ENCODE measurements at places on chromosomes 3 and 15.

- no peak for DNase-seq
Observed at GRCh38 chr3:126473292-126474168, 2.2 kb downstream of the ZXDC start.

DNA sequence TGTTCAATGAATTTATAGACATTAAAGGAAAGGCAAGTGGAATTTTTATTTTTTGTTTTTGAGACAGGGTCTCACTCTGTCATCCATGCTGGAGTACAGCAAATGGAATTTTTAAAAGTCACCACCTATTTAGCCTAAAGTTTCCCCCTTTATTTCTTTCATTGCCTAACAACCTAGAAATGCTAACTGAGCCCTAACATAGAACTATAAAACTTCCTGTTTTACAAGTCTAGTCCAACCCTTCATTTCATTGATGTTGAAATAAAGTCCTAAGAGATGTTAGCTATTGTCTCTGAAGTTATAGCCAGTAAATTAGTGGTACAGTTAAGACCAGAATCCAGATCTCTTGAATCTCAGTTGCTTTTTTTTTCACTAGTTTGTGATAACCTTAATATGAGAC, 39.0 kb downstream of the MAPK6 start:
- DNase-seq = no peak

GRCh38 chr3:147462856-147463255, 53.7 kb downstream of the ZIC1 start:
- DNase-seq = no peak

- DNase-seq = no peak
Observed at GRCh38 chr3:37183375-37183831, 9.0 kb upstream of the LRRFIP2 start.

- no peak for DNase-seq
Observed at GRCh38 chr3:111666041-111666735, 71.0 kb upstream of the ZBED2 start.

DNA sequence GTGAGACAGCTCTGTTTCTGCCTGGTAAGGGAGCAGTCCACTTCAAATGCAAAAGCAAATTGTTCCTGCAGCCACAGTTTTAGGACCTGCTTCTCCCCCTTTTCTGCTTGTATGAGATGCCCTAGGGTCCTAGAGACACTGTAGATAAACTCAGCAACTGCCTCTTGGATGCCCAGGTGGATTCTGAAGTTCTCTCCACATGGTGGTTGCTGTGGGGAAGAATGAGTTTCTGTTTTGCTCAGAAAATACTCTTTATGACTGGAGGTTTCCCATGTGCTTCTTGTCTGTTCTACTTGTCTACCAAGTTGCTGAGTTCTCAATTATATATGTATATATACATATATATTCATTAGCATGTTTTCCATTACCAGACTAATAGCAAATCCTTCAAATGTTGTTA, 5.6 kb upstream of the ZNF80 start:
- no peak for DNase-seq

DNA sequence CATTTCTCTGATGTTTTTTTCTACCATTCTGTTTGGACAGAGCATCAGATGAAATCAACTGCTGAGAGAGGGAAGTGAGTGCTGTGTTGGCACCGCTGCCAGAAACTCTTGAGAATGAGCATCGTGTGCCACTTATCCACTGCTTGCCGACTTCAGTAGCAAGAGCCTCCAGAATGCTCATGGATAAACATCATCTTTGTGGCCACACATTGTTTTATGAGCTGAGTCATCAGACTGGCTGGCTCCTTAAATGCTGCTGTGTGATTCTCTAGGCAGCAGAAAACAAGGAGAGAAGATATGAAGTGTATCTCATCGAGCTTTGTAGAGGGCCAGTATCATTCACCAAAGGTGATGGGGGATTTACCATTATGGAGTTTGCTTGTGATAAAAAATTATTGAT, 3.4 kb upstream of the DOCK3 start:
- DNase-seq = no peak

- no peak for DNase-seq
Observed at GRCh38 chr15:87672309-87673288, 583.9 kb downstream of the NTRK3 start.

DNA sequence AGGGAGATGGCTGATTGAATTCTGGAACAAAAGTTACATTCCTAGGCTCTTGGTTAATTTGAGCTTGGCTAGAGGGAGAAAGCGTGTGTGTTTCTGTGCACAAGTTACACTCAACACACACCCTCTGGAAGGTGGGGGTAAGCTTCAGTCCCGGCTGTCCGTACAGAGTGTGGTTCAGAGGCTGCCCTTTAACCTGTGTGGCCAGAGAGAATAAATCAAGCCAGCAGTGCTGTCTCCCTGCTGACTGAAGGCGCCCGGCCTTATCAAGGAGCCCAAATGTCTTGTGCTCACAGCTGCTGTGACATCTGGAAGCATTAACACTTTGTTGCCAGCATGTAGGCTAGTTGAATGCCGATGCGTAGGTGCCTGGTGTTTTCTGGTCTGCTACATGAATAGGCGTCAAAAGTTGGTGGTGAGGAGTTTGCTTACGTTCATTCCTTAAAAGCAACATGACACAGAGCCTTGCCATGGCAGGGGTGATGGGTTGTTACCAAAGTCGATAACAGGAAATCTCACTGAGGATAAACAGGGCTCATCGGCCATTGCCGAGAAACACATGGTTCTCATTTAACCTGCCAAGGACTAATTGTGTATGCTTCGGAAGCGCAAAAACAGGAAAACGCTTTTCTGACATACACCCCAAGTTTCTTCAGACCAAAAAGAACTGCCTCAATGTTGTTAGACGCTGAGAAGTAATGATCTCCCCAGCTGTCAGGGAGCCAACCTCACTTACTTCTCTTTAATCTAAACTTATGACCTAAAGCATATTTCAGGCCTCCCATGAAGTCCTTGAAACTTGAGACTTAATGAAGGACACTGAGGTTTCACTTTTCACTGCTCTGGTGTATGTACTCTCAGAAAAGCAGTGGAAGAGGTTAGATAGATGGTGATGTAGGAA, 95.8 kb upstream of the CTDSPL start:
- no peak for DNase-seq

- no peak for DNase-seq
Observed at GRCh38 chr3:116299646-116300081, 145.6 kb downstream of the LSAMP start.

DNA sequence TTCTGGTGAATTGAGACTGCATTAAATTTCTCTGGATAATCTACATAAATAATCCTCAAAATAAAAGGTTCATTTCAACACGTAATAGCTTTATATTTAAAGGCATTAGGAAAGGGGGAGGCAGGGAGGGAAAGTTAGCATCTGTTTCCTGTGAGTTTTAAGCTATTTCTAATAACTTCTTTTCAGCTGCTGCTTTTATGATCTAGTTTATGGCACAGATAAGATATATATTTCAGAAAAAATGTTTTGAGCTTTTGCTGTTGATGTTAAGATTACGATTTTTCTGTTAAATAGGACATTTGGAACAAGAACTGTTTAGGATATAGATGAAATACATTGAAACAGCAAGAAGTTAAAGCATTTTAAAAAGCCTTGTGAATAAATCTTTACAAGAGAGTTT, 30.0 kb downstream of the UBE2E1 start:
- no peak for DNase-seq

DNA sequence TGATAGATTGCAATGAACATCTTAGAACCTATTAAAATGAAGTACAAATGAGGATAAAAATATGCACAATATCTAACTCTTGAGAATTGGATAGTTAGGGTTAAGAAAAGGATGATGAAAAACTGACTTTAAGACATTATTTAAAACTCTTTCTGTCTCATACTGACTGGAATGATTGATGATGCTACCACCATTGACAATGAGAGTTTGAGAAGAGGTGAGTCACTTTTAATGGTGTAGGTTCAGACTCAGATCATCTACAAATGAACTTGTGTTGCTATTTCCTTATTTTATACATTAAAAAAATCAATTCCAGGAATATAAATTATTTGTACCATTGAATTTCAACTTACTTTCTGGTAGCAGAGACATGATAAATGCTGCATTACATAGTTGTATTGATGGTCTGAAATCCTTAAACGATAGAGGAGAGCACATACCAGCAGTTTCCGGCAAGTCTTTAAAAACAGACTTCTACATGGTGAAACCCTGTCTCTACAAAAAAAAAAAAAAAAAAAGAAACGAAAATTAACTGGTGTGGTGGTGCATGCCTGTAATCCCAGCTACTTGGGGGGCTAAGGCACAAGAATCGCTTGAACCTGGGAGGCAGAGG, 409.0 kb downstream of the OTOL1 start:
- DNase-seq = no peak

DNA sequence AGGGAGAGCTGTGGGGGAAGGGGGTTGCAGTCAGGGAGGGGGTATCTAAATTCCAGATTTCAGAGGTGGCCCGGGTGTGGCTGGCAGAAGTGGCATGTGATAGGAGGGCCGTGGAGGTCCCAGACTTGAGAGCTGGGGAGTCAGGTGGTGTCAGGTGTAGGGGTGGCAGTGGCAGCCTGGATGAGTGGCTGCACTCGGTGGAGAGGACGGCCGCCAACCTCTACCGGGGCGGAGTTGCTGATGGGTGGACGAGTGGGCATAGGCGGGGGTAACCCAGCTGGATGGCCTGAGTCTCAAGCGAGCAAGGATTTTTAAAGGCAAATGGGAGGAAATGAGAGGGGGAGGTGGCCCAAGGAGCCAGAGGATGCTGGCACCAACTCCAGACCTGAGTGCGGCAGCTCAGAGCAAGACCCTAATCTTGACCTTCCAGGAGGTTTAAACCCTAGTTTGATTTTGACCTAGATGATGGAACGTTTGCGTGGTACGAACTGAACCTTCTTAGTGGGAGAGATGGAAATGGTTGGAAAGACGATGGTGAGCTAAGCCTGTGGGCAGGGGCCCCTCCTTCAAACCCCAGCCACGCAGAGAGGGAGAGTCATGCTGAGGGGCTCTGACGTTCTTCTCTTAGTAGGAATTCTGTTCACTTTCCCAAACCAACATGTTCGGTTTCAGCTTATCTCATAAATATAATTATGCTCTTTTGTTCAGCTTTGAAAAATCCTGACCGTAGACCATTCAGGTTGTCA, 8.0 kb downstream of the TRAK1 start:
- DNase-seq = no peak

DNA sequence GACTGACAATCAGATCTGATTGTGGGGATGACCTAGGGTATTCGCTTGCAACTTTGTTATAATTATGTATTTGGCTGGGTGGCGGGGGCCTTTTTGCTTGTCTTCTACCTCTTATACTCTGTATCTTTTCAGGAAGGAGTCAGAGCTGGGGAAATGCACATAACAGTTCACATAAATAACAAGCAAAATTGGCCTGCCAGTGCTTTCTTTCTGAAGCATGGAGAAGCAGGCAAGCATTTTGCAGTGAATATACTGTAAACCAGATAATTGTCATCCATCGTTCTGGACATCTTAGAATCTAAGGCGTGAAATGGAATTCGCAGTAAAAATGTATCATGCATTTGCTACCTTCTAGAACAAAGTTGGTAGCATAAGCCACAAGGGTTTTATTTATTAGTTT, 227.6 kb downstream of the CLSTN2 start:
- no peak for DNase-seq

- no peak for DNase-seq
Observed at GRCh38 chr15:59550956-59551355, 60.6 kb upstream of the GCNT3 start.

DNA sequence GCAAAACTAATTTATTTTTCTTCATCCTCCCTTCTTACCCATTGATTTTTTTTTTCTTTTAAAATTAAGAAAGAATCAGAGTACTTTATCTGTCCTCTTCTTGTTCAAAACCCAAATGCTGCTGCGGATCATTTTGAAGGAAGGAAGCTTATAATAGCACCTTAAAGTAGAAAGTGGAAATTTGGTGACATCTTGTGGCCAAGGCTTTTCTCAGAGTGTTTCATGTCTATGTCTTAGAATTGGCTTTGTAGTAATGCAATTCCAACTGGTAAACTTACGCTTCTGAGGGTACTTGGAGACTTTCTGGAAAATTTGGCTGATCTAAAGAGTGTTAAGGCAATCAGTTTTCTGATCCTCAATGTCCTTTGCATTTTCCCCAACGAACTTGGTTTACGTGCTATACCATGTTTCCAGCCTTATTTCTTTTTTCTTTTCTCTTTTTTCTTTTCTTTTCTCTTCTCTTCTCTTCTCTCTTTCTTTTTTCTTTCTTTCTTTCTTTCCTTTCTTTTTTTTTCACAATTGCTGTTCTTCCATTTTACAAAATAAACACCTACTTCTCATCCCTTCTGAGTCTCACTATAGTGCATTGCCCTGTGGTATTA, 30.7 kb downstream of the C3orf38 start:
- DNase-seq = no peak

DNA sequence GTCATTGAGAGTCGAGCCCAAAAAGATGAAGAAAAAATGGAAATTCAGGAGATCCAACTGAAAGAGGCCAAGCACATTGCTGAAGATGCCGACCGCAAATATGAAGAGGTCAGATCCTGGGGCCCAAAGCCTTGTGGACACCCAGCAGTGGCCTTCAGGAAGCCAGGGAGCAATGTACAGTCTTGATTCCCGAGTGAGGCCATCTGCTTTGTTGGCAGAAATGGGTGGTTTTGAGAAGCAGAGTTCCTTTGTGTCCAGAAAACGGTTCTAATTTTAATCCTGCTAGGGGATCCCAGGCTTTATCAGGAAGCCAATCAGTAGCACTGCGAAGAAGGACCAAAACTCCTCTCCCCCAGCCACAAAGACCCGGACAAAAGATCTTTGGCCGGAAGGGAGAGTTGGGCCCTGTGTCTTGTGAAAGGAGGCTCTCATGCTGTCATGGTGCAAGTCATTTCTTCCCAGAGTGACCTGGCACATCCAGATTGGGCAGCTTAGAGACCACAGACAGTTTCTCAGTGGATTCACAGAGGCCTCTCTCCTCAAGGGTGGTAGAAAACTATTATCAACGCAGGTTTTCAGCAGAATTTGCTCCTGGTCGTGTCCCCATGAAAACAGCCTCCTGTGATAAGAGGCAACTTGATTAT, 17.1 kb downstream of the TPM1 start:
- DNase-seq = no peak

- no peak for DNase-seq
Observed at GRCh38 chr3:50447290-50447840, 56.1 kb downstream of the CACNA2D2 start.

Measured in activated CD4-positive, alpha-beta T cell treated with anti-CD3 and anti-CD28 coated beads for 1 hour (primary cell).